ENCODE measurements at places on chromosomes 6 and 20. TPM values are rescaled to one million over a fixed set of nuclear protein-coding genes. Genes with fewer than 3 reads are reported as not detected.

SPEF1 gene
- total RNA-seq, result 2.0 TPM

ZSCAN16 gene
- 8.1 TPM for total RNA-seq

RAET1G gene
- total RNA-seq, result 1.5 TPM

ADGRG6 gene
- 73.2 TPM for total RNA-seq

RIMS1 gene
- total RNA-seq, result 0.81 TPM

TCP11 gene
- total RNA-seq, result 1.7 TPM

LGSN gene
- total RNA-seq, result not detected

KCNB1 gene
- 0.35 TPM for total RNA-seq

NKX2-4 gene
- total RNA-seq, result not detected

MAP7 gene
- 13.9 TPM for total RNA-seq

EPPIN gene
- not detected for total RNA-seq

OR12D3 gene
- not detected for total RNA-seq

MRPS26 gene
- 280 TPM for total RNA-seq

HACE1 gene
- total RNA-seq, result 4.3 TPM

HLA-DOA gene
- not detected for total RNA-seq

HRH3 gene
- total RNA-seq, result not detected

NQO2 gene
- total RNA-seq, result 21.5 TPM

ENPP4 gene
- total RNA-seq, result 2.8 TPM

RIMS4 gene
- 0.04 TPM for total RNA-seq

BPIFB1 gene
- not detected for total RNA-seq

Measured in PC-3 (cell line).